Pulmonary artery endothelial cell (primary cell): ENCODE measurements at places on chromosomes 5 and 9.

- no peak for DNase-seq
Measured at GRCh38 chr9:122213589-122214413, 15.0 kb downstream of the LHX6 start.

DNA sequence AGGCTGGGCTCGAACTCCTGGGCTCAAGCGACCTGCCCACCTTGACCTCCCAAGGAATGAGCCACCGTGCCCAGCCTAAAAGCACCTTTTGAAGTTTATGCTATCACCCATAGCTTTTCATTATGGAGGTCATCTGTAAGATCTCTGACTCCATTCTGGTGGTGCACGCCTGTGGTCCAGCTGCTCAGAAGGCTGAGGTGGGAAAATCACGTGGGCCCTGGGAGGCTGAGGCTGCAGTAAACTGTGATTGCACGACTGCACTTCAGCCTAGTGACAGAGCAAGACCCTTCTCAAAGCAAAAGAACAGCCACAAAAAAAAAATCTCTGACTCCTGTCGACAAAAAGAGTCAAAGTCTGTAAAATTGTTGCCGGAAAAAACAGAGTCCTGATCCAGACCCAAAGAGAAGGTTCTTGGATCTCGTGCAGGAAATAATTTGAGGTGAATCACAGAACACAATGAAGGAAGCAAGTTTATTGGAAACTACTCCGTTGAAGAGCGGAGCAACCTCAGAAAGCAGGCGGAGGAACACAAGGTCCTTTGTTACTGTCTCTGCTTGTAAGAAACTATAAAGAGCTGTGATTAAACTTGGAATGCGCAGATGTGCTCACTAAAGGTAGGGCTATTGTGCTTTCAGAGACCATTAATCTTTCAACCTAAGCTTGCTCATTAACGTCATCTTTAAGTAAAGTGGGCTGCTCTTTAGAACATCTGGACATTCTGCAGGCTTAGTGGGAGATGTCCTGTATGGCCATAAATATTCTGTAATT lies 2.0 kb upstream of the HAUS6 start:
- no peak for DNase-seq

DNA sequence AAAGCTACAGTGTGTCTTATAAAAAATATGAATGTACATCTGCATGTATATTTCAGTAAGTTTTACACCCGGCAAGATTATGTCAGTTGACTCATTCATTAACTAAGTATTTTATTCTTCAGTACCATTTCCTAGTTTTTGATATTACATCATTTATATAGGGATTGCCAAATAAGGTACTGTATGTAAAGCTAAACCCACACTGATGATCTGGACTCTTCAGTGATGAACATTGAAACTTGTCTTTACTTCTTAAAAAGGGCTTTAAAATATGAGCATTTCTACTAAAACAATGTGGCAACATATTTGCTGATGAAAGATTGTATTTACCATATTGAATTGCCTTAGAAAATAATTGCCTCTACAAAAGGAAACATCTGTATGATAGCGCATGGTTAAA lies 151.8 kb upstream of the TLX3 start:
- no peak for DNase-seq

- no peak for DNase-seq
Measured at GRCh38 chr5:53478411-53479044, 1.9 kb upstream of the FST start.

DNA sequence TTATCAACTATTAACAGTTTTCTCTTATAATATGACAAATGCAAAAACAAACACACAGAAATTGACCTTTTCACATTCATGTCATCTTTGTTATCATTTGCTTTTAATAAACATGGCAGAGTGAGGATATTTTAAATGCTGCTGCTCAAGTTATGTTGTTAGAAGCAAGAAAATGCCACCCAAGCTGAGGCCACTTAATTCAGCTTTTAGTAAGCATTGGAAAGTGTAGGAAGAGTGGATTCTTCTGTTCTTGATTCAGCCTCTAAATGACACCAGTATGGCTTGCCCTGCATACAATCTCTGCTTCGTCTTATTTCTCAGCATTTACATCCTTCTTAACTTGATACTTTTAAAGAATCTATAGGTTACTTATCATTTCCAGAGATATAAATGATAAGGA lies 420.4 kb upstream of the POU5F2 start:
- no peak for DNase-seq

- no peak for DNase-seq
Measured at GRCh38 chr9:34387239-34387638, 10.5 kb upstream of the MYORG start.

- no peak for DNase-seq
Measured at GRCh38 chr5:139644001-139644456, 4.1 kb upstream of the CXXC5 start.

GRCh38 chr5:124825250-124825982 lies 79.0 kb upstream of the ZNF608 start:
- DNase-seq: no peak

DNA sequence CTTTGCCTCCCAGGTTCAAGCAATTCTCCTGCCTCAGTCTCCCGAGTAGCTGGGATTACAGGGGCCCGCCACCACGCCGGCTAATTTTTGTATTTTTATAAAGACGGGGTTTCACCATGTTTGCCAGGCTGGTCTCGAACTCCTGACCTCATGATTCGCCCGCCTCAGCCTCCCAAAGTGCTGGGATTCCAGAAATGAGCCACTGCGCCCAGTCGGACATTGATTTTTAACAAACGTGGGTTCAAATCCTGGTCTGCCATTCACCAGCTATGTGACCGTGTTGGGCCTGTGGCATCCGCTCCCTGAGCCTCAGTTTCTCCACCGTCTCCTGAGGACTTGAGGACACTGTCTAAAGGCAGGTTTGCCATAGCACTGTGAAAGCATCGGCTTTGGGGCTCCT lies 41.8 kb upstream of the NEK6 start:
- DNase-seq: no peak

GRCh38 chr5:94810877-94811276 lies 192.4 kb downstream of the SLF1 start:
- no peak for DNase-seq

DNA sequence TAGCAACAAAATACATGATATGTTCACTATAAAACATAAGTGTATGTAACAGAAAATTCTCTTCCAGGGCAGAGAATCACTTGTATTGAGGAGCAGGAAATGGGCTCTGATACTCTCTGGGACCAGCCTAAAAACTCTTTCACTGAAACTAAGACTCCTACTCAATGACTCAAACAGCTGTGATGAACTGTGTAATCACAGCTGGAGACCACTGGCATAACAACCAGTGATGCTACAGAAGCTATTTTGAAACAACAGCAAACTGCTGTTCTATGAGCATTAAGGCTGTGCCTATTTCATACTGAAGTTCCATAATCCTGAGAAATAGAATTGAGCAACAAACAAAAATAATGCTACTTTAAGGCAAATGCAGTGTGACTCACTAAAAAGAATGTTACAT lies 594.0 kb downstream of the HINT1 start:
- no peak for DNase-seq

- no peak for DNase-seq
Measured at GRCh38 chr5:178208540-178209227, 4.4 kb downstream of the HNRNPAB start.

- no peak for DNase-seq
Measured at GRCh38 chr9:132143359-132143758, 18.5 kb upstream of the NTNG2 start.

DNA sequence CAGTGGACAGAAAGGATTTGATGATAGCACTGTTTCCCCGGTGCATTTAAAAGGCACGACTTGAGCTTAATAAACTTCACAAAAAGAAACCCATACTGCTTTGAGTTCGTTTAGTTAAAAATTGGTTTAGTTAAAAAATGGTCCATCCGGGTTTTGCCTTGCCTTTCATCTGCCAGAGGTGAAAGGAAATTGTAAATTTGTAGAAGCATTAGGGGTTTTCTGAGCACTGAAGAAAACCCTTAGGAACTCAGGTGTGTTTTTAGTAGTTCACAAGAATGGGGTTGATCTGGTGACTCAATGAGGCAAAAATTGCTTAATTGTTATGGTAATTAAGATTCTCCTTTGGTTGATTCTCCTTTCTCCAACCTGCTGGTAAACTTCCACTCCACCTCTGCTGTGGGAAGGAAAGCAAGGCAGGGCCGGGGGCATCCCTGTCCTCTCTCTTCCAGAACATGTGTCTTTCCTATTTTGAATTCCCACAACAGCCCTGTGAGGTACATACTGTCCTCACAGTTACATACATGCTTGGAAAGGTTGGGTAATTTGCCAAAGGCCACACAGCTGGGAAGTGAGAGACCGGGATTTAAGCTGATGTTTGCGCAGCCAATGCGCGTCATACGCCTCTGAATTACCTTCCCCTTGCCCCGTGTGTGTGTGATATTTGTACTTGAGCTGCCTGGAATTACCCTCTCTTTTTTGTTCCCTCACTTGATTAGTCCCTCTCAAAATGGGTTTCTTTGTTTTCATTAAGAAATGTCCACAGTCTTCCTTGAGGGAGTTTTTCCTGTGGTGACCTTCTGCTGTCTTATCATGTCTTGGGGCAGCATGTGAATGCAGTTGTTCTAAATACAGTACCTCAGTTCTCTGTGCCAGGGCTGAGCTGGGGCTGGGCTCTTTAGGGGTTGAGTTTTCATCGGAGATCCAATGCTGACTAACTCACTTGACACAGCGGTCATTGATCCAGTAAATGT lies 94.4 kb downstream of the ARHGAP26 start:
- DNase-seq: no peak

DNA sequence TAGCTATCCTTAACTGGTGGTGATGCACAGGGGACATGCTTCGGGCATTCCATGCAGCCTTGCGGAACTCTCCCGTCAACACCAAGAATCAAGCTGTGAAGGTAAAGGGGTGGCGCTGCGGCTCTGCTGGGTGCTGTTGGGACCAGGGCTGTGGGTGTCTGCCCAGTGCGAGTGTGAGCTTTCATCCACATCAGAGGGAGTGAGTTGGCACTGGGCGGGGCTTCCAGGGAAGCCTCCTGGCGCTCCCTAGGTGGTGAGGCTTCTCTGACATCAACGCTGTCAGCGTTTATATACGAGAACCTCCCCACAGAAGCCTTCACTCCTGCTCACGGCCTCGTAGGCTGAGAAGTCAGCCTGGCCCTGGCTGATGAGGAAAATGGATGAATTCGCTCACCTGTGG lies 11.7 kb downstream of the ARPC5L start:
- no peak for DNase-seq

DNA sequence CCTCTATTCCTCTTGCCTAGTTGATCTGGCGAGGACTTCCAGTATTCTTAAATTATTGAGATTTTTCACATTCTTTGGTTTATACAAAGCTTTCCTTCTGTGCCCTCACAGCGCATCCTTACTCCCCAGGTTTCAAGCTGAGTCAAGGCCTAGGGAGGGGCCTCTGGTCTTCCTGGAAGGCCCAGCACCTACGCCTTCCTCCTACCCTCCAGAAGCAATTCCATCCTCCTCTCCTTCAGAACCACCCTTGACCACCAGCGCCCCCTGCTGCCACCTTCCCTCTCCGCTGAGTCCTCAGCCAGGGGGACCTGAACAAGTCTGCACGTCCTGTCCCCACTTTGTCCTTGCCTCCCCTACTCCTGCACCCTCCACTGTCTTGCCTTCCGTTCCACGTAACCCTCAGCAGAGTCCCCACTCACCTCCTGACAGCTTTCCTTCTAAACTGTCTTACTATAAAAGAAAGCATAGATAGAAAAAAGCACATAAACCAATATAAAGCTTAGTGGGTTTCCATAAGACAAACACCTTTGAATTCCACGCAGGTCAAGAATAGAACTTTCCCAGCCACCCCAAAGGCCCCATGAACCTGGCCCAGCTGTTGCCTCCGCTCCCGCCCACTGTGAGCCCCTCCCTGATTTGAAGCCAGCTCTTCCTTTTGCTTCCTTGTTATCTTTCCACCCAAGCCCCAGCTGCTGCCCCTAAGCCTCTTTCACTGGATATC lies 63.0 kb upstream of the CTSL start:
- peak; percentile 22 for DNase-seq

DNA sequence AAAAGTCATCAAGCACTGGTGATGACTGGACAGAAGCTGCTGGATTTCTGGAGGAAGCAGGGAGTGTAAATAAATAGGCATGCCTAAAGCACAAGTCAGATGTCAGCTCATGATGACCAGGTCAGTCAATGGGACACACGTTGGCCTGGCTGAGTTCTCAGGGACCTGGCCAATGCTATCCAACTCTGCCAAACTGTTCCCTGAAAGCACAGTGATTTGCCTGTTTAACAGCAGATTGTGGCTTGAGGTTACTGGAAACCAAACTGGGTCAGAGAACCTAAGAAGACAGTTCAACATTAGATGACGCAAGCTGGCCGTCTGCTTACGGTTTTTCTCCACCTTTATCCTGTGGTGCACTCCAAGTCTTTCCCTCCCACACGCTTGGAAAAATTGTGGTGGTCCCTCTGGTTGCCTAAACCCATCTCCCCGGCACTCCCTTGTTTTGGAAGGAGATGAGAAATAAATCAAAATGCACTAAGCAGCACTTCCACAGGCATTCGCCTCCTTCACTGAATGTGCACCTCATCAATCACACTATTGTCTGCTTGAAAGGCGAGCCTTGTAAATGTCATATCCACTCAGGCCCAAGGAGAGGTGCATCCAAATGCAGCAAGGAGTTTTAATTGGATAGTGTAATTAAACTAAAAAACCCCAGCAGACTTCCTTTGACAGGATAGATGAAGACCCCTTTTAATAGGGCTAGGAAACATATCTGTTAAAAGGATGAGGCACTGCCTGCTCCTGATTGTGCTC lies 199.4 kb downstream of the GAPVD1 start:
- DNase-seq: no peak

DNA sequence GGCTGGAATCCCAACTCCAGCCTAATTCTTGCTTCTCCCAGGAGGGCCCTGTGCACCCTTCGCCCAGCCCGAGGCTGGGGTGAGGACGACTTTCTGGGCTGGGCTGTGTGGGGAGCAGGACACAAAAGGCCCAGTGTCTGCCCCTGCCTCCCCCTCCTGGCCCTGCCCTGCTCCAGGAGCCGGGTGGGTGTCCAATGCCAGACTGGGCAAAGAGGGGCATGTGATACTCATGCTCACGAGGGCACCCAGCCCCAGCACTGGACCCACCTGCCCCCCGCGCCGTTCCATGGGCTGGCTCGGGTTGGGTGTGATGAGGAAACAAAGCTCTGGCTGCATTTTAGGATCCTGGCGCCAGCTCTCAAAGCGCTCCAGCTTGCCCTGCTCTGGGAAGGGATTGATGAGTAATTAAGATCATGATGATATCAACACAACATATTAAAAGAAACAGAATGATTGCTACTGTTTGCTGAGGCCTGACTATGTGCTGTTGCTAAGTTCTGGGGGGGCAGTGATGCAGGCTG lies 30.7 kb downstream of the LHX2 start:
- DNase-seq: no peak

DNA sequence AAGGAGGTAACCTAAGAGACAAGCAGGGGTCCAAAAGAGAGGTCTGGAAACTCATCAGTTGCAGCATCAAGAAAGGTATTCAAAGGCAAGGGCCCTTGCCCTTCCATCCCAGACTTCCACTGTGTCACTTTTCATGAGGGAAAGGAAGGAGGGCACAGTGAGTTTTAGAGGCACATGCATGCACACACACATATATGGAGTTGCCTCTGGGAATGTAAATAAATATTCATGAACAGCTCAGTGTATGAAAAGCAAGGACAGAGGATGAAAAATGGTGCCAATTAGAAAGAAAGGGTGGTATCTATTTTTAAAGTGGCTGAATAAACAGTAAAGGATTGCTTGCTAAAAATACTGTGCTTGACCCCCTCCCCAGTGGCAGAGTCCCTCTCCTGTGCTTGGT lies 105.3 kb upstream of the LRRTM2 start:
- no peak for DNase-seq

- DNase-seq: no peak
Measured at GRCh38 chr5:43190755-43191603, 1.0 kb upstream of the NIM1K start.

GRCh38 chr5:147740864-147741263 lies 41.7 kb downstream of the JAKMIP2 start:
- no peak for DNase-seq

- DNase-seq: no peak
Measured at GRCh38 chr9:5838884-5839571, 6.1 kb upstream of the ERMP1 start.
